ENCODE measurements at places on chromosomes 1 and 21.
A peak's percentile ranks its signal among the peaks of the same experiment; 100 is the strongest.

- DNase-seq, result no peak
Measured at GRCh38 chr1:39688706-39689105, 2.5 kb downstream of the HPCAL4 start.

DNA sequence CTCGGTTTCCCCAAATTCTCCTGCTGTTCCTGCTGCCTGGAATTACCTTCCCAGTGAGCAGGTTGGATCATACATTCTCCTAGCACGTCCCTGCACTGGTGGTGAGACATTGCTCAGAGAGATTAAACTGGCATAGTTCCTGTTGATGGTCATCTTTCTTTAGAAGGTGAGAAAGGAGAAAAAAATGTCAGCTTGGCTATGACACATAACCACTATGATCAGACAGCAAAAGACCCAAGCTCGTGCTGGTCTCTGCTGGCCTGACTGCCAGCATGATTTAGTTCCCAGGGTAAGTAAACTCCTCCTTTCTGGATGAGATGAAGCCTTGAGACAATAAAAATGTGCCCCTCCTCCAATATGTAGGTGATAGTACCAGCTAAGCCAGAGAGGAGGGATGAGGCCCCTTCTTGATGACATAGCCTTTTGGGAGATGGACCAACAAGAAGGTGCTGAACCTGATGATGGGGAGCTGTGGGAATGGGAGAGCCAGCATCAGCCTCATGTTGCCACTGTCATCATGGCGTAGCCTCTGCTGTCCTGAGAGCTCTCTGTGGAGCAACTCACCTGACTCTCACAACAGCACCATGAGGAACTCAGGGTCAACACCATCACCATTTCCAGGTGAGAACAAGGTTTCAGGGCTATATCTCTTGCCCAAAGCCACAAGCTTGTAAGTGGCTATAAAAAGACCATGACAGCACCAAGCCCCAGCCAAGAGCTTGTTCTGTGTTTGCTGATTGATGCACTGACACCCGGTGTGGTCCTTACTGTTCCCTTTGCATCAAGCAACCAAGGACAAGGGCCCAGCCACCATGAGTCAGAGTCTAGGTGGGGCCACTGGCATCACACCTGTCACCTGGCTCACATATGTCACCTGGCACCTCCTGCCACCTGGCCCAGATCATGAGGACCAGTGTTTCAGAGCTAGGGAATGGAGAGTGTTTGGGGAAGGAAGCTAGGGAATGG is 200.0 kb downstream of the MATN1 start:
- DNase-seq, result peak; percentile 89

DNA sequence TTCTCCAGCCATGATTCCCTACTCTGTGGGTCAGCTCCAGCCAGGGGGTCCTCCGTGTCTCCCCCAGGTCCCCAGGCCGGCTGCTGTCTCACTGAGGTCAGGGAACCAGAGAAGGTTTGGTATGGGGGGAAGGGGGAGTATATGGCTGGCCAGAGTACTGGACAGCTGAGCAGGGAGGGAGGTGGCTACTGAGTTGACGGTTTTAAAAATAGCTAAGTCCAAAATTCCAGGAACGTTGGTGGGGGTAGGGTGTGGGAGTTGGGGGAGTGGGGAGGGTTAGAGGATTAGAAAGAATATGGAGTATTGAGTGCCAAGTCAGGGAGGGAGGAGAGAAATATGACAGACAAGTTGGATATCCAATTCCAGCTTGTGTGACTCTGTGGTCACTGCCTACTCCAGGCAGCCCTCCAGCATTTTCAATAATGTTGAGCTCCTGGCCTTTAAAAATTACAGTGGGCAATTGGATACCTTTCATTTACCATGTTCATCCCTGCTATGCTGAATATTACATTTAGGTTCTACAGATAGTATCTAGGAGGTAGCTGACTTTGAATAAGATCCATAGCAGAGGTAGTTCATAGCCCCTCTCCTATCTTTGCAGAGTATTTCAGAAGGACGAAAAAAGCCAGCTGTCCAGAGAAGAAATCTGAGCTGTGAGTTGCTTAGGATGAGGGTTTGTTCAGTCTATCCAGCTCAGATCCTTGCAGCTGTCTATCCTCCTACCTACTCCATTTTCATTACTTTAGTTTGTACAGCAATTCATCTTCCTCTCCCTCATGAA is at the start of gene HJV:
Gene HJV, minus strand, starts transcription at position 114 of the 781 bp plus-strand sequence. CDS start 1,504 bp downstream, outside the sequence.
- no peak for DNase-seq

- DNase-seq, result no peak
Measured at GRCh38 chr1:165807613-165808012, 19.8 kb upstream of the UCK2 start.

DNA sequence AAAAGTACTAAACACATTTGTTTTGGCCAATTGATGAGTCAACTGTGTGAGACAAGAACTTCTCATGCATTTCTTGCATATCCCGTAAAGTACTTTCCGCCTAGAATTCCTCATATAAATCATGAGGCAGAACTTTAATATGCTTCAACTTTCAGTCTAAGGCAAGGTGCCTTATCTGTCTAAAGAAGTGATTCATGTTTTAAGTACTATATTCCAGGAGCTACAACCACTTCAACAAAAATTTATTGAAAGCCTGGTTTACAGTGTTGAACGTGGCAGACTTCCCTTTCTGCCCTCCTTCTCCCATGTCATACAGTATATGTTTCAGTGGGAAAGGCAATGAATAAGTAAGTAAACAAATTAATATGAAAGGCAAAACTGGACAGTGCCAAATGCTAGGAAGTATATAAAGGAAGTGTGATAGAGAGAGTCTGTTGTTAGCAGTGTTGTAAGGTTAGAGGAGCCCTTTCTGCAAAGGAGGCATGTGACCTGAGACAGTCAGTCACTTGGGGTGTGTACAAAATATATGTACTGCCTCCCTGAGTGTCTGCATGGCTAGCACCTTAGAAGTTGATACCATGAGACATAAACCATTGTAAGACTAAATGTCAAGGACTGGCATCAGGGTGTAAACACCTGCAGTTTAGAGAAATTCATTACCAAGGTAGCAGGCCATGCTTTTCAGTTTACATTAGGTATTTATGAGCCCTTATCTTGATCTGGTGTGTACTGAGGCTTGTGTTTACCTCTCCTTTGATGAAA is 362.2 kb downstream of the SRGAP2C start:
- peak; percentile 37 for DNase-seq

DNA sequence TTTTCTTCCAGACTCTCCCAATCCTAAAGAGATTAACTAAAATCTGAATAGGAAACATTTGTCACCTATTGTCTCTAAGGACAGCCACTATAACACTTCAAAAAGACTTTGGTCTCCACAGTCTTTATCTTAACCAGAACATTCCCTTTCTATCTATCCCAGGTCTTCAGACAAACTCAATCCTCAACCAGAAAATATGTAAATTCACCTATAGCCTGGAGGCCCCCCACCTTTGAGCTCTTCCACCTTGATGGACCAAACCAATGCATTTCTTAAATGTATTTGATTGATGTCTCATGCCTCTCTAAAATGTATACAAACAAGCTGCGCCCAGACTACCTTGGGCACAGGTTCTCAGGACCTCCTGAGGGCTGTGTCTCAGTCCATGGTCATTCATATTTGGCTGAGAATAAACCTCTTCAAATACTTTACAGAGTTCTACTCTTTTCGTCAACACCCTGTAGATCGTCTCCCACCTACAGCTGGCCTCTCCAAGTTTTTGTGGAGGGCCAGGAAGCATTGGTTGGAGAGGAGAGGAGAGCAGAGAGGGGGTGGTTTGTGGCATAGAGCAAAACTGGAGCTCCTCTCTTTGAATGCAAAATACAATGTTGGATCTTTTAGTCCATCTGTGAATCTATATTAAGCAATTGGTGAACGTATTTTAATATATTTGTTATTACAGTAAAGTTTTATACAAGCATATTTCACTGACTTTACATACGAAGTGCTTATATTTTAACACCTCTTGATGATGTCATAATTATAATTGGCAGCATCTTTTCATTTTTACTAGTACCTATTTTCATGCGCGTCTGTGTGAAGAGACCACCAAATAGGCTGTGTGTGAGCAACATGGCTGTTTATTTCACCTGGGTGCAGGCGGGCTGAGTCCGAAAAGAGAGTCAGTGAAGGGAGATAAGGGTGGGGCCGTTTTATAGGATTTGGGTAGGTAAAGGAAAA is 230.7 kb upstream of the DUSP10 start:
- DNase-seq, result no peak

- no peak for DNase-seq
Measured at GRCh38 chr1:110580244-110580643, 25.9 kb downstream of the KCNA2 start.

- DNase-seq, result no peak
Measured at GRCh38 chr1:209645574-209646452, 6.4 kb downstream of the LAMB3 start.

GRCh38 chr1:246750752-246751151 is 26.5 kb downstream of the SCCPDH start:
- DNase-seq, result no peak

GRCh38 chr21:42665026-42665425 is 11.6 kb downstream of the PDE9A start:
- no peak for DNase-seq

DNA sequence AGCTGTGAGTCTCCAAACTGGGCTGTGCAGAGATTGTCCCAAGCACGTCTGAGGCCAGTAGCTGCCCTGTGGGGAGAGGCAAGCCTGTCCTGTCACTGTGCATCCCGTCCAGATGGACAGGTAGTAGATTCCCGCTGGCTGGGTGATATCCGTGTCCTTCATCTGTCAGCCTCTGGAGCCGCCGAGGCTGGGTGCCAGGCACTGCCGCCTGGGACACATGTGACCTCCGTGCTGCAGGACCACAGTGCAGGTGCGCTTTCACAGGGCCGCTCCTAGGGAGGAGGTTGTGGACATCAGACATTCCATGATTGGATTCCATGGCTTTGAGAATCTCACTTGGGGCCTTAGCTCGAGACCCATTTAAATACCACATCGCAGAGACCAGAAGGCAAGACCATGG is 4.7 kb downstream of the PDXK start:
- no peak for DNase-seq

GRCh38 chr1:54887665-54888071 is 673 bp upstream of the DHCR24 start:
- DNase-seq, result no peak

GRCh38 chr1:244400974-244401373 is 50.7 kb downstream of the ADSS2 start:
- no peak for DNase-seq

DNA sequence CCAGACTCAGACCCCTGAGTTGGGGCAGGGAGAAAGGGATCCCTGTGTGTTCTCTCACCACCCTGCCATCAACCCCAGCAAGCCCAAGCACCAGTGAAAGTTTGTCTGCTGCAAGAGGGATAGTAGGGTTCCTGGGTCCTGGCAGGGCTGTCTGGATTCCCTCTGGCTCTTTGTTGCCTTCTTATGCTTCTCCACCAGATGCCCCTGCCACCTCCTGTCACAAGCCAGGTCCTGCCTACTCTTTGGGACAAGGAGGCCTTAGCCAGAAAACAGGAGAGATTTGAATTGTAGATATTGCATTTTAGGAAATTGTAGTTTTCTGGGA is 21.7 kb downstream of the UBE2T start:
- no peak for DNase-seq

DNA sequence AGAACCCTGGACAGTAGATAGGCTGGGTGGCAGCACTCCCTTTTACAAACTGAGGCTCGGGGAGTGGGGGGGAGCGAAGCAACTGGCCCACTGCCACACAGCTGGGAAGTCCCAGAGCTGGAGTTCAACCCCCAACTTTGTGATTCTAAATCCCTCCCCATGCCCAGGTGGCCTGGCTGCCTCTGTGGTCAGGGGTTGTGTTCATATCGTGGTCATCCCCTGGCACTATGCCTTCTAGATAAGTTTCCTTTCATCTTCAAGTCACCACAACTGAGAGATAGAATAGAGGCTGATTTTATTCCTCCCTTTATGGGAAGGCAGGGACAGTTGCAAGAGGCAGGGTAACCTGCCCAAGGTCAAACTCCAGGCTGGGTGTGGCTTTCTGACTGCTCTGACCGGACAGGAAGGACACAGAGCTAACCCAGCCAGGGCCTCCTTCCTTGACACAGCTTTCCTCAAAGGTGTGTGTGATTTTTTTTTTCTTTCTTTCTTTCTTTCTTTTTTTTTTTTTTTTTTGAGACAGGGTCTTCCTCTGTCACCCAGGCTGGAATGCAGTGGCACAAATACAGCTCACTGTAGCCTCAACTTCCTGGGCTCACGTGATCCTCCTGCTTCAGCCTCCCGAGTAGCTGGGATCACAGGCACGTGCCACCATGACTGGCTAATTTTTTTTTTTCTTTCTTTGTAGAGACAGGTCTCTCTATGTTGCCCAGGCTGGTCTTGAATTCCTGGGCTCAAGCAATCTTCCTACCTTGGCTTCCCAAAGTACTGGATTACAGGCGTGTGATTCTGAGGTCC is 18.4 kb upstream of the TNFRSF1B start:
- DNase-seq, result peak; percentile 20

DNA sequence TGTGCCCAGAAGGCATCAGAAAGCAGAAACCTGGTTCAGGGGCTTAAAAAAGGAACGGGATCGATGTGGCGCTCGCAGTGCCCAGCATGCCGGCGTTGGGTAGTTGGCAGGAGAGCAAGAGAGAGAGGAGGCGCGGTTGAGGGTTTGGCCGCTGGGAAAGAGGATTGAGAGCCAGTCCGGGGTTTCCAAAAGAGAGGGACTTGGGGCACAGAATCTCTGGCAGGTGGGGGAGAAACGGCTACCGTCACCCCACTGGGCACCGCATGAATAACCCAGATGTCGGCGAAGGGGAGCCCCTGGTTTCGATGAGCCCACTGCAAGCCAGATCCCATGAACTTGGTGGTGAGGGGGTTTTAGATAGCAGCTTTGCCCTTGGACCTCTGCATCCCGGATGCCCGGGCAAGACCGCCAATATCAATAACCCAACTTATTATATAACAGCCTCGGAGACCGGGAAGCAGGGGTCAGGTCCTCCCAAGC is 60.4 kb upstream of the ACOT11 start:
- DNase-seq, result no peak

DNA sequence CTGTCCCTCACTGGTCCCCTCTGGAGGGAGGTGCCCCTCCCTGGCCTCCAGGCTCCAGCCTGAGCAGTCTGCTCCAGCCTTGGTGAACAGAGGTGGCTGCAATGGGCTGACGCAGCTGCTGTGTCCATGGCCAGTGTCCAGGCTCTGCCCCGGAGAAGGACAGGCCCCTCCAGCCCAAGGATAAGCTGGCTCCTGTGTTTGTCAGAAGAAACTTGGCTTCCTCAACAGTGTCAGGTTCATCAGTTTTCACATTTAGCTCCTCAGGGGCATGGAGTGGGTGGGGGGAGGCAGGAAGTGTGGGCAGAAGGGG is 402.8 kb downstream of the MATN1 start:
- DNase-seq, result no peak

All from astrocyte (in vitro differentiated cells and primary cell).